ENCODE measurements at places on chromosomes 7 and 10.
A peak's percentile ranks its signal among the peaks of the same experiment; 100 is the strongest.

DNA sequence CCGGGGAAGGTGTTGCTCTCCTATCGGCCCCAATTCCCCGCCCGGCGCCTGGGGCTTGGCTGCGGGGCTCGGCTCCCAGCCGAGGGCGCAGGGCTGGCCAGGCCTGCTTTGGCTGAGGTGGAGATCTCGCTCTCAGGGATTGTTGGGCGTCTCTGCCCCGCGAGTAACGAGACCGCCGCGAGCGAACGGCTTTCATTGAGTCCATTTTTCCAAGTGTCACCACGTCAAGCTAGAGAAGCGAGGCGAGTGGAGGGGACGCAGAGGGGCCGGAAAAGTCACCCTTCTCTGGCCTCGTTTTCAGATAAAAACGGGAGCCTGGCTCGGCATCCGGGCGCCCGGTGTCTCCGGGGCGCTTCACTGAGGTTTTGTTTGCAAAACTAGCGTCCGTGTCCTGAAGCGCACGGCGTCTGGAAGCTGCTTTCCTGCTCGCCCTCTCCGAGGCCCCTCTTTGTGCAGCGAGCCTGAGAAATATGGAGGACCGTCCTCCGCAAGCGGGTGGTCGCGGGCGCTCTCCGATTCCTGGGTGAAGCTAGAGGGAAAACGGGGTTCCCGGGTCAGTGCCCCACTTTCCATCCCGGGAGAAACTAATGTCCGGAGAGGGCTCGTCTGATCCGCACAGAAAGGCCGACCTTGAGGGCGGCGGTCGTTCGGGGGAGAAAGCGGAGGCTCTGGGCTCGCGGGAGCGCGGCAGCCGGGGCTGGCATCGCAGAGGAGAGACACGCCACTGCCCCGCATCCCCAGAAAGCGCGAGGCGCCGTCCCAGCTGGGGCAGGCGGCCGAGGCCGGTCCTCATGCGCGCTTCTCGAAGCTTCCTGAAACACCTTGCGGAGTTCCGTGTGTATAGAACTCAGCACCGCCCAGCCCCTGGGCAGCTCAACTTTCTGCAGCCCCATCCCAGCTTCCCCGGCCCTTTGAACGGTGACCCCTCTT is 3.5 kb upstream of the EN2 start:
- DNase-seq = no peak

DNA sequence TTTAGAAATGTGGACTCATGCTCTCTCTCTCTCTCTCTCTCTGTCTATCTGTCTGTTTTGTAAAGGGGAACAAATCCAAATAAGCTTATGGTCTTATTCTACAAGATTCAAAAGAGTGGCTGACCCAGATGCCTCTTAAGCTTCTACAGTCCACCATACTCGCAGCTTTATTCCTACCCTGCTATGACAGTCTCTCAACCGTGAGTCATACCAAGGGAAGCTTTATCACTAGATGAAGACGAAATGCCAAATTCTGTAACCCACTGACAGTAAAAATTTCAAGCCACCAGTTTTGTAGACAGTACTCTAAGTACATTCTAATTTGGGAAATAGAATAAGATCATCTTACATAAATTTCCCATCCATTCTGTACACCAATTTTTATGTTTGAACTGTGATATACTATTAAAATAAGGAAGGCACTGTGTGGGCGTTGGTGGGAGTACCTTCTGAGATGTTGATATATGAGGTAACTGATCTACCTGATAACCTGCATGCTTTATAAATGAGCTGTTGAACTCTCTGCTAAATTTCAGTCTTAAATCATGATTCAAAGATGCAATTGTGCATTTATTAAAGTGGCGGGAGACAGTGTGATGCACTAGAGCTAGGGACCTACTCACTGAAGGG is 153.2 kb downstream of the KLF6 start:
- DNase-seq = no peak

GRCh38 chr7:100489121-100489520 is 5.4 kb downstream of the NYAP1 start:
- no peak for DNase-seq

- DNase-seq = no peak
These were observed 19.7 kb upstream of the CCDC6 start for GRCh38 chr10:59926086-59926485.

- DNase-seq = no peak
These were observed 297.7 kb downstream of the CCDC3 start for GRCh38 chr10:12703813-12704212.

- DNase-seq = no peak
These were observed 26.1 kb downstream of the ENKUR start for GRCh38 chr10:24989867-24990266.

DNA sequence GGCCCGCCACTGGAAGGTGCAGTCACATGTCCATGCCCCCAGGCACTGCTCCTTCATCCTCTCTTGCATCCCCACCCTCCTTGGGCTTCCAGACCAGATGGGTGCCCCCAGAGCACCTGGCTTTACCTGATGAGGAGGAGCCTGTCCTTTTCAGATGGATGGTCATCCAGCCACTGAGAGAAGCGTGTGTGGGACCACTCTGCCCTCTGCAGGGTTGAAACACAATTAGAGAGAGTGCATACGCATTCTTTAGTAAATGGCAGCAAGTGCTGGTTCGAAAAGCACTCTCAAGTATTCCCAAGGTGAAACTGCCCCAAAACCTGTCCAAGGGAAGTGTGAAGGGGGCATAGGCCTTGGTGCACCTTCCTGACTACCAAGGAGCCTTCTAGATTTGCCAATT is 41.6 kb downstream of the HBP1 start:
- DNase-seq = no peak

- DNase-seq = peak; percentile 9
These were observed 384 bp upstream of the TMEM229A start for GRCh38 chr7:124033095-124033806.

GRCh38 chr7:123635551-123636359 is 19.9 kb upstream of the LMOD2 start:
- DNase-seq = no peak

GRCh38 chr7:2515424-2516193 is 4.0 kb upstream of the LFNG start:
- DNase-seq = no peak

- no peak for DNase-seq
These were observed 24.5 kb downstream of the ADRB1 start for GRCh38 chr10:114068054-114068707.

DNA sequence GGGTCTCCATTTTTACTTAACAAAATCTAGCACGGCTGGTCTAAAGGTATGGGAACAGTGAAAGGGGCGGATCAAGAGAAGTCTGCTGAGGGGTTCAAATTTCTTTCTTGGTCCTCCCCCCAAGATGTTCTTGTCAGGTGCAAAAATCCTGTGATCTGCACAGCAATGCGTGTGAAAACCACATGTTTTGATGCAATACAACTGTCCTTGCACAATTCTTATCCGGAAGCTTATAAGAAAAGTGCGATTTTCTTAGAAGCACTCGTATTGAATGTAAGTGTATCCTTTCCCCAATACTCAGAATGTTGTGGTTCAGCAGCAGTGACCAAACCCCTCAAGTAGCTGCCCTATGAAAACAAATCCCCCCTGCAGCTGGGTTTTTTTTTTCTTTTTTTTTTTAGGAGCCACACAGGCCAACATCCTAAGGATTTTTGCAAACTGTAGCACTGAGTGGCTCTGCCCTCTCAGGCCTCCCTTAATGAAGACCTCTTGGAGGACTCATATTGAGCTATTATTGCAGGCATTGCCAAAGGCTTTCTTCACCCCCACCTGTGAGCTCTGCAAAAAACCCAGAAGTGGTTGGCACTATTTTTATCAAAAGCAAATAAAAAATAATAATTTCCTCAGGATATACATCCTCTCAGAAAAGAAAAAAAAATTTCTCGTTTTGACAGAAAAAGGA is 151.9 kb upstream of the ITGB1 start:
- no peak for DNase-seq

DNA sequence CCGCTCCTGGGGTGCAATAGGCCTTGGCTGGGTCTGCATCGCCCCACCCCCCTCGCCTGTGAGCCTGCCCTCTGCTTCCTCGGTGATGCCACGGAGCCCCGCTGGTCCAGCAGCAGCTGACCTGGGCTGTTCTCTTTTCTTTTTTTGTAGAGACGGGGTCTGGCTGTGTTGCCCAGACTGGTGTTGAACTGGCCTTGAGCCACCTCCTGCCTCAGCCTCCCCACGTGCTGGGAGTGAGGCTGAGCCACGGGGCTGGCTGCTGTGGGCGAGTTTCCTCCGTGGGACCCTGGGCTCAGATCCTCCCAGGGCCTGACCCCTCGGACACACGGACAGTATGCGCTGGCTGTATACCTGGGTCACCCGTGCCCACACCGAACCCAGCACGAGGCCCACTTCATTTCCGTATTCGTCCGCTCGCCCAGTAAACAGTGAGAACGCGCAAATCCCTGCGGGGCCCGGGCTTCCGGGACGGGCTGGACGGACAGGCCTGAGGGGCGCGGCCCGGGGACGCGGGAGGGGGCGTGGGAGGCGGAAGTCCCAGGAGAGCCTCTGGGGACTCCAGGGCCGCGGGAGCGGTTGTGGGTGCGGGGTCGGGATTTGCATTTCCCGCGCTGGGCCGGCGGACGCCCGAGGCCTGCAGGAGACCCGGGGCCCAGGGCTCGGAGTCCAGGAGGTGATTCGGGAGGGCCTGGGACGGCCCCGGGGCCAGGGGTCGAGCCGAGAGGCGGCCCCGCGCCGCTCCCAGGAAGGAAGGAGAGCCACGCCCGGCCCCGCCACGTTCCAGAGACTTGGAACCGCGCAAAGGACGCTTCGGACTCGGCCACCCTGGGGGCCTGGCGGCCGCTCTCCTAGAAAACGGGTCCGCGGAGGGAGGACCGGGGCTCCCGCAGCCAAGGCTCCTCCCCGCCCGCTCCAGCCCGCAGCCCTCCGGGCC is 57.7 kb upstream of the DNAJB6 start:
- peak; percentile 35 for DNase-seq

- peak; percentile 88 for DNase-seq
These were observed 37.6 kb upstream of the SVOPL start for GRCh38 chr7:138738551-138739335.

GRCh38 chr10:132058111-132058745 is 7.5 kb upstream of the JAKMIP3 start:
- no peak for DNase-seq

DNA sequence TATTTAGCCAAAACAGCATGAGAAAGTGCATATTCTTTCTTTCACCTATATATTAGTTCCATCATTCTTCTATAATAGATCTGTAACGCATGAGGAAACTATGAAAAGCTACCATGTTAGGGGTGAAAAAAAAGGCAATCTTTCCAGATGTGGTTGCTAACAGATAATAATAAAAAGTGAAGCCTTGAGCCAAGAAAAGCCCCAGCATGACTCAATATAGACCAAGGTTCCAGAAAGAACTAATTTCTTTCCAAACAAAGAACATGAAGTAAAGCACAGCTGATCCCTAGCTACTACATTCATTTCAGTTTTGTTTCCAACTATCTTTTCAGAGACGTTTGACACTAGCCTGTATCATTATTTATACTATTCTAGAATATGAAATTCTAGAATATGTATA is 16.4 kb downstream of the ARL4A start:
- DNase-seq = no peak

DNA sequence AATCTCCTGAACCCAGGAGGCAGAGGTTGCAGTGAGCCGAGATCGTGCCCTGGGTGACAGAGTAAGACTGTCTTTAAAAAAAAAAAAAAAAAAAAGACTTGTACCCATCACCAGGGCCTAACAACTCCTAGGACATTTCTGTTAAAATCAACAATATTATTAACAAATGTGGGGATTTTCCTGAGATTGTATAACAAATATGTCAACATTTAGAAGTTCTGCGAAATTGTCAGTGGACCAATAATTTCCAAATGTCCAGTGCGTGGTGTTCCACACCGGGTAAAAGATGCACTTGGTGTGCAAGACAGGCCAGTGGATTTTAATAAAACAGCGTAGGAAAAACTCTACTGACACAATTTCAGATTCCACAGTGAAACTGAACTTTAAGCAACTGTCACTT is 71.1 kb downstream of the TNS3 start:
- DNase-seq = no peak

DNA sequence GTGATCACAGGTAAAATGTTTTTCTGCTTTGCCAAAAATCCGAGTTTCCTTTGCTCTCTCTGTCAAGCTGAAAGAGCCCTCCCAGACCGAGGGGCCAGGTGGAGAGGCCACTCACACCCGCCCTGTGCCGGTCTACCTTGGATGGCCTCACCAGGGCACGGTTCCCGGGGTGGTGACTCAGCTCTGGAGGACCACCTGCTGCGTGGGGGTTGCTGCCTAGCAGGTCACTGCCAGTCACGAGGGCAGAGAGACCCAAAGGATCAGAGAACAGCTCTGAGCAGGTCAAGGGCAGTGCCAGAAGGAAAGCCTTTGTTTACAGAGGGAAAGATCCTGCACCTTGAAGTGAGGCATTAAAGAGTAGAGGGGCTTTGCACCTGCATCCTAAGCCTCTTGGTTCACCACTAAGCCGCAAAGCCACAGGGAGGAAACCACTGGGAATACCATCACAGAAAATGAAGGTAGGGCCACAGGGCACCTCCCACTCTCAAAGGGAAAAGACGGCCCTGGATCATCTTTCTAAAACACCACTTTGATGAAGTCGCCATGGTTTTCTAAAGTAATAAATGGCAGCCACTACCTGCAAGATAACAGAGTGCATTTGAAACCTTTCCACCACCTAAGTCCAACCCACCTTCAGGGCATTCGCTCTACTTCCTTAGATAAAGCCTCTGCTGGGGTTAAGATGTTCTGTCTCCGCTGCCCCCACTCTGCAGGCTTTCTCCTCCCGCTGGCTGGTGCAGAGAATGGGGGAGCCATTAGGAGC is 160.3 kb upstream of the KLF14 start:
- DNase-seq = no peak

GRCh38 chr10:10092581-10092980 is 925.1 kb upstream of the CELF2 start:
- peak; percentile 4 for DNase-seq

- DNase-seq = no peak
These were observed 55.6 kb downstream of the CC2D2B start for GRCh38 chr10:95963202-95963990.

- no peak for DNase-seq
These were observed 44.5 kb upstream of the ACBD5 start for GRCh38 chr10:27285093-27285492.

DNA sequence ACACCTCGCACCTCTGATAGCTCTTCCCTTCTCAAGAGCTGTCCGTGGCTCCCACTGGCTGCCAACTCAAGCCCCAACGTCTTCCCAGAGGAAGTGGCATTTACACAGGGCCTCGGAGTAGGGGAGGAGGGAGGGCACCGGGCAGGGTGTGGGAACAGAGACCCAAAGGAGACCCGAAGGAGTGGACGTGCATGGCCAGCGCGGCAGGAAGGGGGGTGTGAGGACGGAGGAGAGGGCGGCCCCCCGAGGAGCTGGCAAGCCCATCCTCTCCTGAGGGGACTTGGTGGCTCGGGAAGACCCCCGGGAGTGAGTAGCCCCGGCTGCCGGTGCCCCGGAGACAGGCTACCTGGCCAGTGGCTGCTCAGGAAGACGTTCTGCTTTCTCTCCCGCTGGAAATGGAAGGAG is 85.9 kb downstream of the FOXL3 start:
- no peak for DNase-seq

DNA sequence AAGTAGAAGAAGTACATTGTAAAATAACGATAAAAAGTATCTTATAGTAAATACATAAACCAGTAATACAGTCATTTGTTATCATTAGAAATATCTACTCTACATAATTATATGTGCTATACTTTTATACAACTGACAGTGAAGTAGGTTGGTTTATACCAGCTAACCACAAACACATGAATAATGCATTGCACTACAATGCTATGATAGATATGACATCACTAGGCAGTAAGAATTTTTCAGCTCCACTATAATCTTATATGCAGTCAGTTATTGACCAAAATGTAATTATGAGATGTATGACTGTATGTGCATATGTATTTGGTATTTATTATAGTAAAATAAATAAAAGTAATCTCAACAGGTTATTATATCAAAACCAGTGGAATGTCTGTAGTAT is 23.4 kb upstream of the SGCE start:
- no peak for DNase-seq

- DNase-seq = no peak
These were observed 31.6 kb downstream of the CCDC3 start for GRCh38 chr10:12969951-12970350.

Data from hindlimb muscle (tissue), 1 donor.